ENCODE measurements at places on chromosomes 3 and 15.

DNA sequence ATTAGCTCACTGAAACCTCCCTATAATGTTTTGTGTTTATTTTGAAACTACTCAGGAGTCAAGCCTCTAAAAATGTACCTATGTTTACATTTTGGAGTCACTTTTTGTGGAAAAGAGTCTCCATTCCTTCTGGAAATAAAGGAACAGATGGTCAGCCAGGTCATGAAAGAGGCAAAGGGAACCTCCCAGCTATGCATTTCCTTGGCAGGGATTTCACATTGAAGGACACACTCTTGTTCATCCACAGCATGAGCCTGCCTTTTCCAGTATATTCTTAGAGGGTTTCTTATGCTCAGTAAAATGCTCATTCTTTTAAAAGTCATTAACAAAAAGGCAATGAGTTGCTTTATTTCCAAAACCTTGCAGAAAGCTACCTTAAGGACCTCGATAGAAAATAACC, 20.8 kb downstream of the STAC start:
- no peak for DNase-seq

GRCh38 chr3:12556314-12556689, 585 bp upstream of the MKRN2 start:
- no peak for DNase-seq

GRCh38 chr3:144687862-144688261, 716.2 kb downstream of the DIPK2A start:
- no peak for DNase-seq

DNA sequence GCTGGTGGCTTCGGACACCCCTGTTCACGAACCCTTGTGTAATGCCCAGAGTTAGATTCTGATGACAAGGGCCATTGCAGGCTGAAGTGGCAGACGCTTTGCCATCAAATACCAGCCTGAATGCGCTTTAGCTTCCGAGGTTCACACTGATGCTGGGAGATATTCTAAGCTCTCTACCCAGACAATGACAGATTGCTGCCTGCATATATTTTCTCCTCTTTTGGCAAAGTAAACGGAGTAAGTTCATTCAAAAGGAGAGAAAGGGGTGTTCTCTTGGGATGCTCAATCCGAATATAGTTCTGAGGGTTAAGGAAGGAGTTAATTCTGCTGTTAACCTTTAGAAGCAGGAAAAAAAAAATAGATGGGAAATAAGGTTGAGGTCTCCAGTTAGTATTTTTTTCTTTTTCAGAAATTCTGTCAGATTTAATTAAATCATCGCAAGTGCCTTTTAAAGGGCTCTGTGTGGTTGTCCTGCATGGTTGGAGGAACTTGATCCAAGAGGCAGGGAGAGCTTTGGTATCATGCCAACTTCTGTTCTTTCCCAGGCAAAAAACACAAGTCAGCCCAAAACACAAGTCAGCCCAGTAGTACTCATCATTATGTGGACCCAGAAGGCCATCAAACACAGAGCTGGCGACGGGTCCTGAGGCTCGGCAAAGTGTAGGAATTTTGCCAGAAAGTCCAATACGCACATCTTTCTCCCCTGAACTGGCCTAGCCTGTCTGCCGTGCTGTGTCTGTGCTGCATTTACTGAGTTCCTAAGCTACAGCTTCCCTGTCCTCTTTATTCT, 70.9 kb upstream of the ST8SIA2 start:
- DNase-seq: no peak

All from stimulated activated CD4-positive, alpha-beta T cell treated with anti-CD3 and anti-CD28 coated beads, Interleukin-2, amount 100 ng/mL, for 48 hours (primary cell).